Stimulated activated CD8-positive, alpha-beta memory T cell treated with anti-CD3 and anti-CD28 coated beads, Interleukin-15, amount 100 ng/mL, for 24 hours (primary cell): ENCODE measurements at places on chromosomes 4 and X.

GRCh38 chr4:48813964-48814363 lies 16.9 kb upstream of the OCIAD1 start:
- no peak for DNase-seq

GRCh38 chr4:152970102-152970820 lies 34.1 kb downstream of the FHDC1 start:
- DNase-seq, result no peak

DNA sequence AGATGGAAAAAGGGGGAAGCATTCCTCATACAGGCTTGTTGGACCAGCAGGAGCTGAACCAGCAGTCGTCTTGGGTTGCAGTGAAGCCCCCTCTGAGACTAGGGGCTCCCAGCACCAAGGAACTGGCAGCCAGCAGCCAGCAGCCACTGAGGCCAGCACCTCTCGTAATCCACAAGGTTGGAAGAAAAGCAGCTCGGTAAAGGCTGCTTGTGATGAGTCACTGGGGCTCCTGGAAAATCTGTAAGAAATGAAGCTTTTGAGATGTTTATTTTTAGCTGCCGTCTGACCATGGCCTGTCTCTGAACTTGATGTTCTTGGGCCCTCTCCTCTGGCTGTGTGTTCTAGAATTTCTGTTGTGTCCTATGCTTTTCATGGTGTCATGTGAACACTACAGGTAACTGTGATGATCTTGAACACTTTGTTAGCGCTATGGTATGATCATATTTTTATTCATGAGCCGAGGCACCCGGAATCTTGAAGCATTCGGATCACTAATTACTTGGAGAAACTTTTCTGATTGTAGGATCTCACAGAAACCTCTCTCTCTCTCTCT lies 18.6 kb downstream of the CLCN4 start:
- DNase-seq, result no peak

GRCh38 chr4:37896206-37896860 lies 5.4 kb downstream of the TBC1D1 start:
- no peak for DNase-seq

DNA sequence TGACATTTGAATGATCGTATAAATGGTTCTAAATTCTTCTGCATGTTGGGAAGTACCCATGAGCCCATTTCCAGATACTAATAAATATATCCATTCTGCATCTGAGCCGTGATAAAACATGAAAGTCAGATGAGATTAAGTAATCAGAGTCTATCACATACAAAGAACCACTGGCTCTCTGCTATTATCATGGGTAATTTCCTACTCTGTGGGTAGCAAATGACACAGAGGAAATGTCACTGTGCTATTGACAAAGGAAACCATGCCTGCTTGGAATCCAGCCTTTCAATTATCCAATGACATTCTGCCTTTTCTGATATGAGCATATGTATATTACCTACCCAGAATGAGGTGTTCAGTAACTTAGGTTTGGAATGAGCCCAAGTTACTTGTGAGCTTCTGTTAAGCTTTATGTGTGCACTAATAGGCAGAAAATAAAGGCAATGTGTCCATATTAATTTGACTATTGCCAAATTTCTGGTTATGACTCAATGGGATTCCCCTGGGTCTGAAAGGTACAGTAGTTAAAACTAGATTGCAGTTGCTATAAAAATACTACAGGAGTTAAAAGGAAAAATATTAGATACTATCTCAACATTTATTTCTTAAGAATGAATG lies 238.7 kb upstream of the KCNIP4 start:
- DNase-seq, result no peak
